ENCODE measurements at places on chromosomes 12 and 14.

- no peak for DNase-seq
Measured at GRCh38 chr14:106842687-106843086, 1316.3 kb downstream of the TMEM121 start.

GRCh38 chr14:62673014-62673755, 372.1 kb downstream of the KCNH5 start:
- DNase-seq, result no peak

DNA sequence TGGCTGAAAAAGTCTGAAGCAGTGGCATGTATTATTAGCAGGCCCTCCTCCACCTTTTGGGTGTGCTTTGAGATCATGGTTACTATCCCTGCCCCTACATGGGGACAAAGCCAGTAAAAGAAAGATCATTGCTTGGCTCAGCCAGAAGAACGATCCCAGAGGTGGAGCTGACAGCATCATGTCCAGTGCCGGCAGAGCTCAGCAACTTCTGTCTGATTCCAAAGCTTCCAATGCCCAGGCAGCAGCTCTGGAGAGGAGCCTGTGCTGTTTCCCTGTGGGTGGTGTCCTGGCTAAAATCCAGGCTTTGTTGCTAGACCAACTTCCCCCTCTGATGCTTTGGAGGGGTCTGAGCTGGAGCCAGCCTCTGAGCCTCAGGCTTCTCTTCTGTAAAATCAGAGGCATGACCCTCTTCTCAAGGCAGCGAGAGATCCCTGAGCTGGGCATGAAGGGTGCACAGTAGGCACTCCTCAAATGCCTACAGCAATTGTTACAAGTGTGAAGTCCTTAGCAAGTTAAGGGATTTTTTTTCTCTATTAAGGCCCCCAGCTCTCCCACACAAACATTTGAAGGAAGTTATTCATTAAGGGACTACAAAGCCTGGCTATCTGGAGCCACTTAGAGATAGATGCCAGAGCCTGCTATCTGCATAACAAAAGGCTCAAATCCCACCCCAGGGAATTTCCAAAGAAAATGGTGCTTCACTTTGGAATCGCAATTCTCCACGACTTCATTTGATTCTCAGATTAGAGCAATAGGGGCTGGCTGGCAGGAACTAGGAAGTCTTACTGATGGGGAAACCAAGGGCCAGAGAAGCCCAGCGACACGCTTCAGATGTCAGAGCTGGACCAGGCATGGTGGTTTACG, 10.9 kb upstream of the GSC start:
- DNase-seq, result no peak

DNA sequence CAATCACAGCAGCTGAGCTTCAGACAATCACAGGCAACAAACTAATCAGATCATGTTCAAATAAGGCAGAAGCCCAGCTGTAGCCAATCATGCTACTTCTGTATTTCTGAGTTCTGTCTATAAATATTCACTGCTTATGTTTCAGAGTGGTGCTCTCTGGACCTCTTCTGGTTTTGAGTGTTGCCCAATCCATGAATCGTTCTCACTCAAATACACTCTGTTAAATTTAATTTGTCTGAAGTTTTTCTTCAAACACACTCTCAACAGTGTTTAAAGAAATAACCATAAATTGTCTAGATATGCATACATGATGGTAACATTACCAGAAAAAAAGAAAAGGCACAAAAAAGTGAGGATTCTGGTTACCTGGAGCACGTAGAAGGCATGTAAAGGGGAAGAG, 77.9 kb upstream of the BBS10 start:
- no peak for DNase-seq

- DNase-seq, result no peak
Measured at GRCh38 chr12:93921521-93921920, 226.9 kb upstream of the PLXNC1 start.

GRCh38 chr12:110282300-110282860, 1.3 kb downstream of the ATP2A2 start:
- DNase-seq, result no peak

DNA sequence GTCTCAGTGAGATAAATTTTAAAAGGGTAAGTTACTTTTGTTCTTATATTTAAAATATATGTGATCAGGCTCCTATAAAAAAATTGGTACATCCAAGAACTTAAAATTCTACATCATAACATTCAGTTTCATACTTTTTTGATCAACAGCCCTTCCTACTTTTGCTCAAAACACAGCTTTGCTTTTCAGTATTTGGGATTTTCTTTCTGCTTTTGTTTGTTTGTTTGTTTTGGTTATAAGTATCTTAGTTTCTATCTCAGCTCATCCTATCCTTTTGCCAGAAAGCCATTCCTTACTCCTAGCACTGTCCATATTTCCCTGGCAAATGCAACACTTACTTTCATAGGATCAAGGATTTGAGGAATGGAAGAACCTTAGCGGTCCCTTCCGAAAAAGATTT, 4.7 kb upstream of the PCED1B start:
- no peak for DNase-seq

Measured in H54 (cell line).